ENCODE measurements at places on chromosomes 16 and 17.

DNA sequence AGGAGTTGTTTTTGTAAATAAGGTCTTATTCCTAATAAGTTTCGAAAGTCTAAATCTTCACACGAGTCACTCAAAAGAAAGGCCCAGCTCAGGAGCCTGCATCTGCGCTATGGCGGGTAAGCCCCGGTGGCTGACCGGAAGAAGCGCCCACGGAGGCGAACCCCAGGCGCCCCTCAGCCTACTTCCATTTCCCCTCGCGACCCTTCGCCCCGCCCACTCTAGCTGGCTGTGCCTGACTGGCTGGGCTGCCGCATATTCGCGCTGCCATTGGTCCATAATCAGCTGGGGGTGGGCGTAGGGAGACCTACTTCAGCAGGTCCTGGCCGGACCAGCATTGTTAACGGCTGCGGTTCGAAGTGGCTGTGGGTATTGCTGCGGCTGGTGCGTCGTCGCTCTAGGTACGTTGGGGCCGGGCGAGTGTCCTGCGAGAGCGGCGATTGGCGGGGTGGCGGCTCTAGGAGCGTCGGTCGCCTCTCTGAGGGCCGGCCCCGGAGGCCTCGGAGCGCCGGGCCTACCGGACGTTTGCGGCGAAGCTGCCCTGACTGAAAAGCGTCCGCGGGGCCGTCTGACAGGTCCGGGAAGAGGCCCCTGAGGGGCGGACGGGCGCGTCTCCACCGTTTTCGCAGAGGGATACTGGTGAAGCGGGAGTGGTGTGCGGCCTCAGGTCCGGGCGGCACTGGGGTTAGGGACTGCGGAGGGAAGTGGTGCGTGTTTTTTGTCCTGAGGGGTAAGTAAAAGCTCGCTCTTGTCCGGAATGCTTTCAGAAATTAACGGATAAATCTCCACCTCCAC lies at the start of gene ATF7IP2:
ATF7IP2 (plus strand) TSS at position 337 of the 792 bp plus-strand sequence. CDS start 44,560 bp downstream, outside the sequence.
- DNase-seq, result peak; percentile 89

GRCh38 chr17:9090641-9091096 lies 69.4 kb downstream of the NTN1 start:
- DNase-seq, result no peak

DNA sequence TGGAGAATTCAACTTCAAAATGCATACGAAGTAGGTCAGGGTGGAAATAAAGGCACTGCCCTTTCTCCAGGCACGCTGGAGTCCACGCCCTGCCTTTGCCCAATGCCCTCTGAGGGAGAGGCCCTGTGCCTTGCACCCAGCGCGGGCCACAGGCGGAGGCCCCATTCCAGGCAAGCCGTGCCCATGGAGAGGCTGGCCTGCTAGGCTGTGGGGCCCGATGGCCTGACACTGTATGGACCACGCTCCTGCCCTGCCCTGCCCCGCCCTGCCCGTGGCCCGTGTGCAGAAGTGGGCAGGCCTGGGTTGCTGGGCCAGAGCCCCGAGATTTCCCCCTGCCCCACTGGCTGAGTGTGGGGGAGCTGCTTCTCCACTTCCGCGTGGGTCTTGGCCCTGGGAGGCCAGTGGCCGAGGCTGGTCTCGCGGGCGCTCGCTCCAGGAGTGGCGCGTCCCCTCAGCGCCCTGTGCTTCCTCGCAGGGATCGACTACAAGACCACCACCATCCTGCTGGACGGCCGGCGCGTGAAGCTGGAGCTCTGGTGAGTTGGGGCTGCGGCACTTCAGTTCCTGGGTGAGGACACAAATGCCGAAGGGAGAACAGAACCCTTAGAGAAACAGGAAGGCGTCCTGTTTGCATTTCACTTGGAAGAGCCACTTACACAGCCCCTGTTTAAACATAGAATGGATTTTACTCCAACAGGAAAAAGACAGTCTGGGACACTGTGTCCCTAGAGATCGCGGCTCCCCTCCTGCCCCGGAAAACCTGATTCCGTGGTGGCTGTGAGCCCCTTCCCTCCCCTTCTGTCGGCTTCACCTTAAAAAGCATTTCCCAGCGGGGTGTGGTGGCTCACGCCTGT lies 13.8 kb upstream of the WFIKKN1 start:
- no peak for DNase-seq

DNA sequence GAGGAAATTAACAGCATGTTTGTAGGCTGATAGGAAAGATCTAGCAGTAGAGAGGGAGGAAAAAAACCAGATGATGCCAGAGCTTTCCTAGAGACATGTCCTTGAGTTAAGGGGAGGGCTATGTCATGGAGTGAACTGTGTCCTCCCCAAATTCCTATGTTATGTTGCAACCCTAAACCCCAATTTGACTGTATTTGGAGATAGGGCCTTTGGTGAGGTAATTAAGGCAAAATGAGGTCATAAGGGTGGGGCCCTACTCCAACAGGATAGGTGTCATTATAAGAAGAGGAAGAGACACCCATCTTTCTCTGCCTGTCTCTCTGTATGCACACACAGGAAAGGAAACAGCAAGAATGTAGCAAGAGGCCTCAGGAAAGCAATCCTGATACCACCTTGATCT lies 195.3 kb upstream of the AXIN2 start:
- DNase-seq, result no peak

DNA sequence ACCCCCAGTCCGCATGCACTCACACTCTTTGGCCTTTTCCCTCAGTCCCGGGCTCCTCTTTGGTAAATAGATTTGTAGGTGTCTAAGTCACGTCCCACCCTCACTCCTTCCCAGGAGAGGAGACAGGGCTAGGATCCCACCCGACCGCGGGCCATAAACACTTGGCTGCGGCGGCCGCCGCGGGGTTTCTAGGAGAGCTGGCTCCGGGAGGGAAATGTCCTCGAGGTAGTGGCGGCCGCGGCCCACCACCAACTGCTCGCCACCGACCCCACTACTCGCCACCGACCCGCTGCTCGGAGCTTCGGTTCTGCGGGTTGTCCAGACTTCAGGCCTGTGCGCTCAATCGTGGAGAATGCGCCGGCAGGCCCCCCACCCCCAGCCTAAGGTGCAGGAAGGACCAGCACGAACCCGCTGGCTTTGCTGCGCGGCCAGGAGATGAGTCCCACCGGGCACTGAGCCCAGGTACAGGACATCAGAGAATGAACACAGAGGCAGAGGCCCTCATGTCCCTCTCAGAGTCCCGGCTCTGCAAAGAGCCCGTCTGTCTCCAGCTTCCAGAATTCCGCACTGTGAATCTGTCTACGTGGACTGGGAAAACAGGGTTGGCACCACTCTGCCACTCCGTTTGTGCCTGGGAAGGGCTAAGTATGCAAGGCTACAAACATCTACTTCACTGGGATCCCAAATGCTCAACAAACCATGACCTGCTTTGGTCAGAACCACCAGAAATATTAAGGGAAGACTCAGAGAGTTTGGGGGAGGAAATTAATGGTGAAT lies 2.5 kb downstream of the PRAC2 start:
- no peak for DNase-seq

DNA sequence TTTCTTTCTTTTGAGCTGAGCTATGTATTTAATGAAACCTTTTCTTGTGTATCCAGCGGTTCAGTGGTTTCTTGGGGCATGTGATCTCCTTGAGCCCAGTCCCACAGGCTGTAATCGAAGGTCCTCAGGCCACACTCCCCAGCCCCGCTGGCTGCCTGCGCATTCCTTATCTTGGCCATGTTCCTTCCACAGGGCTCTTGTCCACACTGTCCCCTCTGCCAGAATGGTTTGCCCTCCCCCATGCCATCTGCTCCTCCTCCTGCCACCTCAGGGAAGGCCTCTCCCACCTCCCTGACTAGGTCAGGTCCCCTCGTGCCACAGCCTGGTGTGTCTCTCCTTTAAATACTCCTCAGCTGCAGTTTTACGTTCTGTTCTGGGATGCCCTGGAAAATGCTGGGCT lies 12.1 kb upstream of the NLRC5 start:
- no peak for DNase-seq

GRCh38 chr17:82882715-82883418 lies 43.0 kb upstream of the ZNF750 start:
- no peak for DNase-seq

GRCh38 chr16:62021161-62021581 lies 15.1 kb downstream of the CDH8 start:
- DNase-seq, result no peak
